ENCODE measurements at places on chromosomes 3 and 15. TPM values are rescaled to one million over a fixed set of nuclear protein-coding genes. Genes with fewer than 3 reads are reported as not detected.

SERINC4 gene
- total RNA-seq: 0.17 TPM

IMP3 gene
- total RNA-seq: 98.3 TPM

IDH2 gene
- total RNA-seq: 53.5 TPM

PLCD1 gene
- 24.4 TPM for total RNA-seq

UACA gene
- 2.0 TPM for total RNA-seq

LIPH gene
- total RNA-seq: 0.65 TPM

DNA sequence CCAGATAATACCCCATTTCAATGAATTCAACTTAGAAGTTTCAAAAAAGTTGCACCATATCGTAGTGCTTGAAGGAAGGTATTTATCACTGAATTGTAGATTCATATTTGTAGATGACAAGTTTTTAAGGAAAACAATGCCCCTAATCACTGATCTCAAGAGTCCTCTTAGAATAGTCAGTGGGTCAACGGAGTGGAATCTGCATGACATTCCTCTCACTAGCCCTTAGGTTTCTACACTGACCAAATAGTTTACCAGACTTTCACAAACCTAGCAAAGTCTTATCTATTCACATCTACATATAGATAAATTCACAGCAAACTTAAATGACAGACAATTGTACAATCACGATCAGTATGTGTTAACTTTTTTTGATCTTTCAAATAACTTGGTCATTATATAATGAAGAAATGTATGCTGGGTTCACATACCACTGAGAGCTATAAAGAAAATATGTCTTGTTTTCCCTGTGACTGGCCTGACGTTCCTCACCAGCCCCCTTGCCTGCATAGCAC, 35.7 kb upstream of the PHLDB2 start:
- ATAC-seq: no peak

DNA sequence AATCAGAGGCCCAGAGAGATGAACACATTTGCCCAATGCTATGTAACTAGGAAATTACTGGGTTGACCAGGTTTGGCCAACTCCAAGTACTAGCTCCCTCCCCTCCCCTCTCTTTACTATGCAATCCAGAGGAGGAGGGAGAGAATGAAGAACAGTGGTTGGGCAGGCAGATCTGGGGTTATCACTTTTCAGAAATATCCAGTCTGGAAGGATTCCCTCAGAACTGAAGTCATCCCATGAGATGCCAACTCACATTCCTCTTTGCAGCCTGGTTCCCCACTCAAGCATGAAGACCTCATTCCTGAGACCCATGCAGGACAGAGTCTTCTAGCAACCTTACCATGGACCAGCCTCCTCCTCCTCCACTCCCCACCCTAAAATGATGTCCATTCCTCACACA, 201.1 kb downstream of the TLE3 start:
- no peak for ATAC-seq

GRCh38 chr3:117488983-117489382, 779.4 kb downstream of the TUSC7 start:
- ATAC-seq: no peak

- ATAC-seq: no peak
These were observed 1.9 kb downstream of the TKT start for GRCh38 chr3:53253707-53254508.

- ATAC-seq: no peak
These were observed 265.5 kb upstream of the ROPN1 start for GRCh38 chr3:124257336-124257864.

- no peak for ATAC-seq
These were observed 322.8 kb upstream of the CTNNB1 start for GRCh38 chr3:40876496-40876895.

DNA sequence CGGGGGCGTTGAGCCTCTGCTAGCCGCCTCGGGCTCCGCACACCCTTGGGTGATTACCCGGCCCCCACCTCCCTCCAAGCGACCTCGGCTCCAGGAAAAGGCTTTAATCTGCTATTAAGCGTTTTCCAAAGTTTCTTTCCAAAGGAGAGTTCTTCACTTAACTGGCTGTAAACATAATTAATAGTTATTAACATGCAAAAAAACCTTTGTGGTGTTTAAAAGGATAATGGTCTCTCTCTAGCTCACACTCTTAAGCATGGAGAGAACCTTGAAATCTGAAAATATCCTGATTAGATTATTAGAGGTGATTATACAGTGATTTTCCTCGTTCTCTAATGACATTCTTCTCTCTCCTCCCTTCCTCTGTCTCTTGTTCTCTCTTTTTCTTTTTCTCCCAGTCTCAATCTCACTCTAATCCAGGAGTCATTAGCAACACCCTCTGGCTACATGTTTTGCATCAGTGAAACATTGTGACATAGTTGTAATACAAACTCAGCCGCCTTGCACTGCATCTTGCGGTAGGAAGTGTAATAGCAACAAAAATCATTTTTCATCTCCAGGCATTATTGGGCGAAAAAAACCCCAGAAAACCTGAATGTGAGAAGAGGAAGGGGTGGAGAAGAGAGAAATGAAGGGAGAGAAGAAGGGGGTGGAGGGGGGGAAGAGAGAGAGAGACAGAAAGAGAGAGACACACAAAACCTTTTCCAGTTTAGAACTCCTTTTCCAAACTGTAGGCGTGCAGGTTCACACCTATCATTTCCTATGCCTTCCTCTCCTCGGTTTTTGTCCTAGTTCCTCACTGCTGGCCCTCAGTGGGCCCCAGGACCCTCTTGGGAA, 24.4 kb downstream of the NR2F2 start:
- no peak for ATAC-seq

DNA sequence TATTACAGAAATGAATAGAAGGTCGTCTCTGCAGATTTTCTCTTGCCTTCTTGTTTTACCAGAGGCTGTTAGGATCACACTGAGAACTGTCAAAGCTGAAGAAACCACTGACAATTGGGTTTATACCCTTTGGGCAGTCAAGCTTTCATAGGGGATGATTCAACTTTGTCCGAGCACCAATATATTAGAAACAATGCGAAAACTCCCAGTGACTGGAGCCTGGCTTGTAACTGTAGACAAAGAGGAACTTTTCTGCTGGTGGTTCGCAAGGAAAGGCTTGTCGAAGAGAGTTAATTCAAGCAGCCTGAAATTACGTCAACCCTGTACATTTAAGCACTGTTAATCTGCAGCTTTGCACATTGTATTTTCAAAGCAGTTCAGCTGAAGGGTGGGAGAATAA, 193.2 kb upstream of the ZNF385D start:
- ATAC-seq: no peak

- no peak for ATAC-seq
These were observed 157.6 kb downstream of the UACA start for GRCh38 chr15:70605606-70606410.

GRCh38 chr3:137787529-137787928, 23.4 kb downstream of the SOX14 start:
- ATAC-seq: no peak

- ATAC-seq: no peak
These were observed 291.0 kb downstream of the TBL1XR1 start for GRCh38 chr3:176906046-176906905.

DNA sequence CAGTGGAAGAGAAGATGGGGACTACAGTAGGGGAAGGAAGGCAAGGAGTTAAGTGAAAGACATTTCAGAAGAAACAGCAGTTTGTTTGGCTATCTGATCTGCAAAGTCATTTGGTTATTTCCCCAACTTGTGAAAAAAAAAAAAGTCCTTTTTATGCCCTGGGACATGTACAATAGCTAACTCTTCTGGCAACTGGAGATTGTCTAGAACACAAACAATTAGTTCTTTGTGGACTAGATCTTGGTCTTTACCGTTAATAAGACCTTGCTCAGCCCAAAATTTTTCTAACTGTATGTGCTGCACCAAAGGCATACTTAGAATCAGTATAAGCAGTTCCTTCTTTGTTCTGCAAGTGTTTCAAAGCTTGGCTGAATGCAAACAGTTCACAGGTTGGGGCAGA, 103.5 kb upstream of the NECTIN3 start:
- no peak for ATAC-seq

GRCh38 chr15:60715859-60716258, 236.9 kb upstream of the ICE2 start:
- no peak for ATAC-seq

DNA sequence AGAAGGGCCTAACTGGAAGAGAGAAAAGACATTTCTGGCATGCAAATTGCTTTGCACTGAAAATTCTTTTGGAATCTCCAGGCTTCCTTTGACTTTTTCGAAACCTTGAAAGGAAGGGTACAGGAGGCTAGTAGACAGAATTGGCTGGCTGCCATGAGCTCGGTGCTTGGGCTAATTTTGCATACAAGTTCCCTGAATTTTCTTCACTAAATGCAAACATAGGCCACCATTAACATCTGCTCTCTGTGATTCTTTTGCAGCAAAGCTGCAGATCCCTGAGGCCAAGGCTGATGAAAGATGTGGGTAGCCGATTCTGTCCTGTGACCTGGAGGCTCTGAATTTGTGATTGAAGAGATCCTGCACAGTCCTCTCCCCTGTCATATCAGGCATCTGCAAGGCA, 247.8 kb upstream of the MCTP2 start:
- no peak for ATAC-seq

GRCh38 chr3:188255190-188255589, 101.2 kb downstream of the LPP start:
- ATAC-seq: peak; percentile 76

GRCh38 chr15:63191895-63192618, 2.7 kb downstream of the RAB8B start:
- peak; percentile 61 for ATAC-seq

DNA sequence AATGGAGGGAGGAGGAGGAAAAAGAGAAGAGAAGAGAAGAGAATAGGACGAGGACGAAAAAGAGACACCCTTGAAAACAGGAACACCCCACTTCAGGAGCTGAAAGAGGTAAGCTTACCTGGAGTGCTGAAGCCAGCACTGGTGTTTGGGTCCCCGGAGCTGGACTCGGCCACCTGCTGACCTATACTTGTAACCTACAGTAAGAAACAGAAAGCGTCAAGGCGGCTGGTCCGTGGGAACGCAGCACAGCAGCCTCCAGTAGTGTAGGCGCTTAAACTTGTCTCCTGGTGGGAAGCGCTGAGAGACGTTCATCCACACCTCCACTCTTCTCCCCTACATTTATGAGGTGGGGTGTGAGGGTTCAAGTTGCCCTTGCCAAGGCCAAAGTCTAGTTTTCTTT, 141.0 kb downstream of the NSMCE3 start:
- no peak for ATAC-seq

- ATAC-seq: no peak
These were observed 1121.5 kb downstream of the NAALADL2 start for GRCh38 chr3:175980486-175981090.

- ATAC-seq: peak; percentile 23
These were observed 293.9 kb upstream of the PROK2 start for GRCh38 chr3:72078676-72079368.

GRCh38 chr3:52552089-52552488, 15.7 kb downstream of the UQCC5 start:
- ATAC-seq: no peak

DNA sequence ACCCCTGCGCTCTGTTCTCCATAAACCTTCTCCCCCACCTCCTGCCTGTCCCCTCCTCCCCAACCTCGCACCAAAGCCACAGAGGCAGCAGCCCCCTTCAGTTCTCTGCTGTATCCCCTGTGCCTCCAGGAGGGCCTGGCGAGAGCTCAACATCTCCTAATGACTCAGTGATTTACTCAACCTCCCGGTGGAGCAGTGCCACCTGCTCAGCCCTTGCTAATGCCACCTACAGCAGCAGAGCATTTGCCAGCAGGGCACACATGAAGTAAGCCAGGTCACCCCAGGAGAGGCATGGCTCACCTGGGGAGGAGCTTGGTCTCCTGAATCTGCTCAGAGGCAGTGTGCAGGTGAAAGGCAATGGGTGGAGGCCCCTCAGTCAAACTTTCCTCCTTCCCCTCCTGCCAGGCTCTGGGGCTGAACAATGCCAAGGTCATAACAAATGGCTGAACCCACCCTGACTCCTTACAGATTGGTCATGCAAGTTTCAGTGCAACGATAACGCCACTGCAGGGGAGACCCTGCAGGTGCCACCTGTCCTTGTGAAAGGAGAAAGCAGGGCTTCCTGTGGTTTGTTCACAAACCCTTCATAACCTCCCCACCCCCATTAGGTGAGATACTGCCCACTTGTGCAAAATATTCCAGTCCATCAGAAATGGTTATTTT, 19.8 kb downstream of the TRPM1 start:
- no peak for ATAC-seq

GRCh38 chr15:69909719-69910444, 187.8 kb downstream of the TLE3 start:
- no peak for ATAC-seq

GRCh38 chr3:48851407-48851806, 3.7 kb upstream of the PRKAR2A start:
- ATAC-seq: no peak

DNA sequence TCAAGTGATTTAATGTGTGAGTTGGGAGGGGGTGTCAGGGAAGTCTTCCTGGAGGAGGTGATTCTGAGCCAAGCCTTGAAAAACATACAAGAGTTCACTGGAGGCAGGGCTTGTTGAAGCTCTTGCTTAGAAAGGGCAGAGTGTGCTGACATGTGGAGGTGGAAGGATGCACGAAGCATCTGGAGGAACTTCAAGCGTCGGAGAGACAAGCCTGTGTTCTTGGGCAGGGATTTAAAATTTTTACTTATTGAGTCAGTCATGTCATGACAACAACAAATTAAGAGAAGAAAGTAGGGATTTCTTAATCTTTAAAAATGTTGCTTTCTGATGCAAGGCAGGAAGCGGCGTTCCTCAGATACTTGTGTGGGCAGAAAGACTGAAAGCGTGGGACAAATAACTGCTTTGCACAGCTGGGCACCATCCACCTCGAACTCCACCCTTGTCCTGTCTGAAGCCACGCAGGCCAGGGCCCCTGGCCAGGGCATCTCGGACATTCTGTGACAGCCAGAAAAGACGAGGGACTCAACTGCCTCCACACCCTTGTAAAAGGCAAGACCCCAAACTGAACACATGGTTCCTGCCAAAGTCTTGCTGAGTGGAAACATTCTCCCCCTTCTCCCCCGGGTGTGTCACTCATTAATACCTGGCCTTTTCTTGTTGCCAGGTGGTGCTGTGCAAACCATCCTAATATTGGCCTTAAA, 6.9 kb upstream of the IL16 start:
- no peak for ATAC-seq

DNA sequence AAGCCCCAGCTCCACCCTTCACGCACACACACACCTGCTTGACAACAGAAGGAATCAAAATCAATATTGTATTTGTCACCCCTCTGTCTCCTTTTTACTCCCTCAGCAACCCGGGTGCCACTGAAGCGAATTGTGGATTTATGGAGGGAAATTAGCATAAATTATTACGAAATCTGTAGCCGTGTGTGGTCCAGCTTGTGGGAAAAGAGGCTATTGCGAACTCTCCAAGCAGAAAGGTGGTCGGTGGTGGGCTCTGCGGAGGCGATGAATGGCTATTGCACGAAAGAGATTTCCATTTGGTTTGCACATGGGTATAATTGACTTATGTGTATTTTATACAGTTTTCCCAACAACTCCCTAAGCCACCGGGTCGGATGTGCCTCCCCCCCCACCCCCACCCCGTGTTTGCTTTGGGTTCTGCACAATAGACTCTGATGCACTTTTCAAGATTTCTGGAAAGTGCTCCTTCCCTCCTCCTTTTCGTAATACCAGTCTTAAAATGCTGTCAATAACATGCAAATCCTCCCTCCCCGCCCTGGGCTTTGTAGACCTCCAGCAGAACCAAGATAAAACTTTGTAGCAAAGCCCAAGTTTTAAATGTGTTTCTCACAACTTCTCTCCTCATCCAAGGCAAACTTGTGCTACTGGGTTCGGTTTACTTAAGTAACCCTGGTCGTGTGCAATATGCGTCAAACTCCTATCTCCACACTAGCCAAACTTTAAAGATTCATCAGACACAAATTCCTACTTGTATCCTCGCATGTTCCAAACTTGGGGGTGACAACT, 3.1 kb upstream of the FOXB1 start:
- ATAC-seq: no peak
